ENCODE measurements at places on chromosomes 2 and 18.

DNA sequence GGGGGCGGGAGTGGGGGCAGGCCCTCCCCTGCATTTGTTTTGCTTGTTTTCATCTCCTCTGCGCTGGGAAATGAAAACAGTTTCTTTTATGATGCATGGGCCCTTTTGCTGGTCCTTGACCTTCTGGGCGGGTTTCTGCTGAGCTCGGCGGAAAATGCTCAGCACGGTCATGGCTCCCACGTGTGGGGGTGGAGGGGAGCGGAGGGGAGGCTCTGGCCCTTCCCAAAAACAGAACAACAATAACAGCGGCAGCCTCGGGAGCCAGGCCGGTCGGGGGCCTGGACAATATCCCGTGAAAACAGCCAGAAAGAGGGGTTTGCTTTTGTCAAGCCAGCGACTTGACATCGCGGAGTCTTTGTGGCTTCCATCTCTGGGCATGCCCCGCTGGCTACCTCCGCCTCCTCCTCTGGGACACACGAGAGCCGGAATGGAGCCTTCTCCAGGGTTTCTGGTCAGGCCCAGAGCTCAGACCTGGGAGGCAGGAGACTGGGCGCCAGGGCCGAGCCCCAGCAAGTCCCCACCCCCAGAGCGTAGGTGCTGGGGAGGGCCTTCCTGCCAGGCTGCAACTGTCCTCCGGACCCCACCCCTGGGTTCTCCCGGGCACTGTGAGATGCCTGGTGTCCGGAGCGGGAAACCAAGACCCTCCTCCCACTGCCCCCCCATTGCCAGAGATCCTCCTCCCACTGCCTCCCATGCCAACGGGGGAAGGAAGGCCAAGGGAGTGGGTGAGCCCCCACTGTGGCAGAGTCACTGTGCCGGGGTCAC is 35.9 kb upstream of the SNED1 start:
- DNase-seq: peak; percentile 9

DNA sequence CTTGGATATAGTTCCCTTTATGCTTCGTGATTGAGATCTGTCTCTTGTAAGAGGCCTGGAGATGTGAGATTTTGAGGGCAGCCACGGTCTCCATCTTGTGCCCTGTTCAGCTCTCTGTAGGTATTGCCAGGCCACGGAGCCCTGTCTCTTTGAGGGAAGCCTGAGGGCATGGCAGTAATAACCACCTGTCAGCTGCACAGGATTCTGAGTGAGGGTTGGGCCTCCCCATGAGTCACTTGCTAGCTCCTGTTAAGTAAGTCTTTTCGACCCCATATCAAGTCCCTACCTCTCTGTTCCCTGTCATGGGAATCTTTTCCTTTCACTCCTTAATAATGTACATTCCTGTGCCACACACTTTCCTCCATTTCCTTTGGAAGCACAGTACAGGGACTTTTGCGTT is 20.4 kb downstream of the LYPD6B start:
- no peak for DNase-seq

GRCh38 chr2:39584283-39584965 is 81.3 kb upstream of the TMEM178A start:
- DNase-seq: no peak

DNA sequence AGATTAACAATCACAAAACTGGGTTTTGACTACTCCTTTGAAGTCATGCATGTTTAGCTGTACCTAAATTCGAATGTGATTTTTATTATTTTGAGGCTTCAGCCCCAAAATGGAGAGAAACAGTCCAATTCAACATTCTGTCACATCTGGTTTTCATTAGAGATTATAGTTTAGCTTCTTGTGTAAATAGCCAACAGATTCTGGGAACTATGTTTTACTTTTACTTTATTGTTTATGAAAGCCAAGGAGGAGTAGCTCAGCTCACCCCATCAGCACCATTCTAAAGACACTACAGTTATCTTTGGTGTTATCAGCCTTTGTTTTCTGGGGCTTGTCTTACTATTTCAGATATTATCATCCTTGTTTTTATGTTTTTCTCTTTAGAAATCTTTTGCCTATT is 465.0 kb upstream of the CWC22 start:
- DNase-seq: no peak

- DNase-seq: no peak
These were observed 158.7 kb upstream of the NCKAP5 start for GRCh38 chr2:133726973-133727372.

GRCh38 chr18:7169601-7170000 is 52.0 kb upstream of the LAMA1 start:
- no peak for DNase-seq

GRCh38 chr2:39512941-39513340 is 75.9 kb upstream of the MAP4K3 start:
- no peak for DNase-seq

DNA sequence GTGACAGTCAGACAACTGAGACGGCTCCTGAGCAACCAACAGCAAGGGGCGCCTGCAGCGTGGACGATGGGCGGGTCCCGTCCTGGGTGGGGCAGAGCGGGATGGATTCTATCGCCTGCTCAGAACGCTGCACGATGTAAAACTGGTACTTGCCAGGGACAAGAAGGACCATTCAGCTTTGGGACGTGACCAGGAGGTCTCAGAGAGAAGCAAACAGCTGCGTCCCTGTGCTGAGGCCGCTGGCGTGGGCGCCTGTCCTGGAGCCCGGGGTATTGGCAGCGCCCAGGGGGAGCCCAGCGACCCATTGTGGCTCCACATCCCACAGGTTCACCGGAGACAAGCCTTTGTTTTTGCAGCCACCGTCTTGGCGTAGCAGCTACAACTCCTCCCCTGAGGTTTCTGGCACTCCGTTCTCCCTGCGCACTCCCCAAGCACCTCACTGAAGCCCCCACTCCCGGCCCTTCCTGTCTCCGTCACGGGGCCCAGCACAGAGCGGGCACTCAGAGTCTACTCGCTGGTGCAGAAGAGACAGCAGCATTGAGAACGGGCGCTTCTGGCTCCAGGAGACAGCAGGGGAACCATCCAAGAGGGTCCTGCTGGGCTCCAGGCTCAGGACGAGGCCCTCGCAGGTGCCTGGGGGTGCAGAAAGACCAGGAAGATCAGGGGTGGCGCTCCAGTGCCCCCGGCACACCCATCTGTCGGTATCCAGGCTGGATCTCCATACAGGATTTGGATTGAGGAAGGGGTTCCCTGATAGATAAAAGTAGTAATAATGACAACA is 22.1 kb upstream of the KCNG2 start:
- no peak for DNase-seq
